ENCODE measurements at places on chromosomes 12 and 14. TPM values are rescaled to one million over a fixed set of nuclear protein-coding genes. Genes with fewer than 3 reads are reported as not detected.

DNA sequence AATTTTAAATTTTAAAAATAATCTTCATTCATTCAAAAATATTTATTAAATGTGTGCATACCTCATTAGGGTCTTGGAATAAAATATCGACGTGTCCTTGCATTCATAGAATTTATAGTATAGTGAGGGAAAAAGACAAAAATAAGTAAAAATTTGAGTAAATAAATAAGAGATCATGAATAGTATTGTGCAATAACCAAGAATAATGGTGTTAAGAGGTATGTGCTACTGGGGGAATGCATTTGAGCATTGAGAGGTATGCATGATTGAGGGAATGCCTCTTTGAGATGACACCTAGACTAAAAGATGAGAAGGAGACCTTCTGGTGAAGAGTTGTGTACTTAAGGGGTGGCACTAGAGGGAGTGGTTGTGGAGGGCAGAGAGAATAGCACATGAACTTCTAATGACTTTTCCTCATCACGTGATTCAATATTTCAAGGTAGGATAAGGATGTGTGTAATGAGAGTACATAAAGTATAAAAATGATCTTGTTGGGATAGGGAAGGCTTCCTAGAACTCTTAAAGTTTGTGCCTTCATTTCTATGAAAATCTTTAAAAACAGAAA lies 18.8 kb upstream of the CATSPERB start:
- no peak for DNase-seq

DNA sequence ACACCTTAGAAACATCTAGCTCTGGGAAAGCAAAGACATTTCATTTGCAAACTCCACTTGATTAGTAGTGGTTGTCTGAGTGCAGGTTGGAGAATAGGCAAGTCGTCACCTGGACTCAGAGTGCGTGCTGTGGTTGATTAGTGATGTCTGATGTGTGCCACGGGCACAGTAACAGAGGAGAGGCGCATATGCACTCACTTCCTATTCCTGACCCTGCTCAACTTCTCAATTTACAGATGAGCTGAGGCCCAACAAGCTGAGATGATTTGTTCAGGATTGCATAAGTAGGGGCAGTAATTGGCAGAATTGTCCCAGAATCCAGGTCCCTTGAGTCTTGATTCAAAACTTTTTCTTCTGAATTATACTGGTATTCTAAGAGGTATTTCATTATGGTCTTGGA lies 44.9 kb downstream of the ADCK1 start:
- no peak for DNase-seq

GRCh38 chr12:18153826-18154225 lies 63.8 kb upstream of the RERGL start:
- DNase-seq = no peak

DNA sequence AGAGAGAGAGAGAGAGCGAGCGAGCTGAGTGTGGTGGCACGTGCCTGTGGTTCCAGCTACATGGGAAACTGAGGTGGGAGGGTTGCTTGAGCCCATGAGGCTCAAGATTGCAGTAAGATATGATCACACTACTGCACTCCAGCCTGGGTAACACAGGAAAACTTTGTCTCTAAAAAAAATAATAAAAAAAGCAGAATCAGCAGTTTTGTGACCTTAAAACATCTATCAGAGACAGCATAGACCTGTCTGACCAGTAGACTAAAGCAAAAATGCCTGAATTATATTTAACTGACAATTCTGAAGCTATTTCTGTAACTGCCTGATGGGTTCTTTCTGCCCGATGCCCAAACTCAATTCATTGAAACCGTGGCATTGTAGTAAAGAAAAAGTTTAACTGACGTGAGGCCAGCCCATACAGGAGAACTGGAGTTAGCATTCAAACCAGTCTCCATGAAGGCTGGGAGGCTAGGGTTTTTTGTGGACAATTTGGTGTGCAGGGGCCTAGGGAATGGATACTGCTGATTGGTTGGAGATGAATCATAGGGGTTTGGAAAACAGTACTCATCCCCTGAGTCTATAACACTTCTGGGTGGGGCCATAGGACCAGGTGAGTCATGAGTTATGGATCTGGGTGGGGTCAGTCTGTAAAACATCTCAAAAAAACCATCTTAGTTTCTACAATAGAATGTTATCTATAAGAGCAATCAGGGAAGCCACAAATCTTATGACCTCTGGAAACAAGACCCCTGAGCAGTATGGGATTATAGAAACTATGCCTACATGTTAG lies 8.0 kb upstream of the RASSF8 start:
- DNase-seq = no peak

PDZRN4 gene
- total RNA-seq = 0.17 TPM

GRCh38 chr14:22227084-22227483 lies 361.9 kb downstream of the DAD1 start:
- no peak for DNase-seq

- DNase-seq = no peak
These were observed 41.8 kb downstream of the CORO1C start for GRCh38 chr12:108689314-108690190.

DTX1 gene
- 2.5 TPM for total RNA-seq

GRCh38 chr14:99749142-99749541 lies 44.1 kb upstream of the EML1 start:
- peak; percentile 84 for DNase-seq

- peak; percentile 66 for DNase-seq
These were observed 45.9 kb downstream of the TSPAN9 start for GRCh38 chr12:3122841-3123678.

DNA sequence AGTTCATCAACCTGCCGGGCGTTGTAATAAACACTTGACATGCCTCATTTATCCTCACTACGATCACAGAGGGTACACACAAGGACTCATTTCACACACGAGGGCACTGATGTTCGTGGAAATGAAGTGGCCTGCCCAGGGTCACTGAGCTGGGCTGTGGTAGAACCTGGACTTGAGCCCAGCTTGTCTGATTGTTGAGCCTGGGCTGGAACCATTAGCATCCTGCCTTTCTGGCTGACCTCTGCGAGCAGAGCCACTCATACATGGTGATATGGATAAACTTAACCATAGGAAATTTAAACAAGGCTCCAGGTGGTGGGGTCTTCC lies 16.6 kb upstream of the JDP2 start:
- DNase-seq = no peak
